ENCODE measurements at places on chromosomes 13 and 19.

DNA sequence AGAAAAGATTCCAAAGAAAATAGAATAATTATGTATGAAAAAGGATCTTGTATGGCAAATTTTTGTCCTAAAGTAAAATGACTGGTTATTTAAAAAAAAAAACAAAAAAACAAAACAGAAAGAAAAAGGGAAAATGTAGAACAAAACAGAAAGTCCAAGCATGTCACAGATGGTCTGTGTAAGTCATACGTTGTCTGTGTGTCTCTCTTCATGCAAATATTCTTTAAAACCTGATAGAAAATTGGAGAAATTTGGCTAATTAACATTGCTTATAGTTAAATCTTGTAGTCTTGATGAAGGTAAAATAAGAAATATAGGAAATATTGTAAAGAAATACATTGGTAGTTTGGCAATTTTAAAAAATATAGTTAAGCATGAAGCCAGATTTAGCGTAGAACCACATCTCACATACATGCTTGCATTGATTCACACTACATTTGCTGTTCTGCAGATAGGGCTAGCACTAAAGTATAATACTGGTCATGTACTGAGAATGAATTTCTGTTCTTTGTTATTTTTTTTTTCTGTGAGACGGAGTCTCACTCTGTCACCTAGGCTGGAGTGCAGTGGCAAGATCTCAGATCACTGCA is 58.4 kb downstream of the SPRYD7 start:
- no peak for DNase-seq

DNA sequence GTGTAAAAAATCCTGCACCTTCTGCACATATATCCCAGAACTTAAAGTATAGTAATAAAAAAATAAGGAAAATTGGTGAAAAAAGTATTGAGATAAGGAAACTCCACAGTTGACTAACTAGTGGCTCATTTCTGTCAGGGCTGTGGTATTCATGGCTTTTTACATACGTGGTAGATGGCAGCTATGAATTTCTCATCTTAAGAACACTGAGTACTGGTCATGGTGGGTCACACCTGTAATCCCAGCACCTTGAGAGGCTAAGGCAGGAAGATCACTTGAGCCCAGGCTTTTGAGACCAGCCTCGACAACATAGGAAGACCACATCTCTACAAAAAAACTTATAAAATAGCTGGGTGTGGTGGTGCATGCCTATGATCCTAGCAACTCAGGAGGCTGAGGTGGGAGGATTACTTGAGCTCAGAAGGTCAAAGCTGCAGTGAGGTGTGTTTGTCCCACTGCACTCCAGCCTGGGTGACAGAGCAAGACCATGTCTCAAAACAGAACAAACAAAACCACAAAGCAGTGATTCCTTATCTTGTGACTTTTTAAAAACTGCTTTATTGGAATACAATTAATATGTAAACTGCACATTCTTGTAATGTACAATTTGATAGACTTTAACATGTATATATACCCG is 16.8 kb downstream of the SLAIN1 start:
- DNase-seq = no peak

DNA sequence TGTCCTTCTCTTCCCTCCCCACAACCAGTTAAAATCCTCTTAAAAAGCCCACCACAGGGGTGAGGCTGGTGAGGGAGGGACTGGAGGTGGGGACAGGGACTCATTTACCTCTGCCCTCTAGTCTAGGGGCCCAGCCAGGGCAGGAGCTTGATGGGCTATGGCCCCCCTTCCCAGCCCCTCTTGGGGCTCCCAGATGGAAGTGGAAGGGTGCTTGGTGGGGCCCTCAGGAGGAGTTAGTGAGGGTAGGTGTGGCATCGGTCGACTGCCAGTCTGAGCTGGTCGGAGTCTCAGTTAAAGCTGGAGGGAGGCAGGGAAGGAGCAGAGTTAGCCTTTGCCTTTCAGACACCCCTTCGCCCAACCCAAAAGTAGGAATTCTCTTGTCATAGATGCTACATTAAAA is 10.5 kb downstream of the ZNF526 start:
- DNase-seq = no peak

- peak; percentile 62 for DNase-seq
Measured at GRCh38 chr13:113776231-113777125, 17.5 kb downstream of the TMEM255B start.

DNA sequence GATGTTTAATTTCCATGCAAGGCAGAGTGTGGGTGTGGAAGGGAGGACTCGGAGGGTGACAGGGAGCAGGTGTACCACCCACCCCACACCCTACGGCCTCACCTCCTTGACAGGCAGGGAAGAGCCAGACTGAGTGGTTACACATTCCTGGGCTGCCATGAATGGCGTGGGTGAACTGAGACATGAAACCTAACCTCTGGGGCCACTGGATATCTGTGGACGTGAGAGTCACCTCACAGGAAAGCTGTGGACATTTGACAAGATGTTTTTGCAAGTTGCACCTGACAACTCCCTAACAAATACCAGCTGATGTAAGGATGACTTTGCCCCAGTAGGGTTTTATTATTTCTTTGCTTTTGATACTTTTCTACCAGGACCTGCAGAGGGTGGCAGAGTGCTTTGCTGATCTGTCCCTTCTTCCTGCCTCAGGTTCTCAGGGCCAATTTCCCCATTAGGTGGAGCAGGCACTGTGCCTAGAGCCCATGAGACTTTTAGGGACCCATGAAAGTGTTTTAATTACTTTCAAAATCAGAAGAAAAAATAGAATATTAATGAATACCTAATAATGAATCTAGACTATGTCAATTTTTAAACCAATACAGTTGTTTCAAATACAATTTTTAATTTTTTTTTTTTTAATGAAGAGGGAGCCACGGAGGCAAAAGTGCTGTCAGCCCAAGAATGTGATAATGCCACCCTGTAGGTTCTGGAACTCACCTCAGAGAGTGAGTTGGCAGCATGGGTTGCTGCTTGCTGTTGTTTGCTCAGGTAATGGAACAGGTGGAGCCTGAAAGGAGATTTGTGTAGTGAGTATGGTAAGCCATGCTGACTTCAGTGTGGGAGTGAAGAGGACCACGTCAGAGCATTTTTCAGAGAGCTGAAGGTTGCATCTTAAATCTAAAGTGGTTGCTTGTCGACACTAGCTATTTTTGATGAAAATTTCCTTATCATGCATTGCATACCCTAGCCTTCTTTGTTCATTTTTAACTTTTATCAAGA is 58.0 kb upstream of the CYSLTR2 start:
- no peak for DNase-seq

- peak; percentile 38 for DNase-seq
Measured at GRCh38 chr19:50555450-50556281, 12.6 kb downstream of the LRRC4B start.

- DNase-seq = no peak
Measured at GRCh38 chr13:100333141-100333540, 244.2 kb downstream of the PCCA start.

- DNase-seq = no peak
Measured at GRCh38 chr13:101415358-101416174, 742 bp downstream of the NALCN start.

DNA sequence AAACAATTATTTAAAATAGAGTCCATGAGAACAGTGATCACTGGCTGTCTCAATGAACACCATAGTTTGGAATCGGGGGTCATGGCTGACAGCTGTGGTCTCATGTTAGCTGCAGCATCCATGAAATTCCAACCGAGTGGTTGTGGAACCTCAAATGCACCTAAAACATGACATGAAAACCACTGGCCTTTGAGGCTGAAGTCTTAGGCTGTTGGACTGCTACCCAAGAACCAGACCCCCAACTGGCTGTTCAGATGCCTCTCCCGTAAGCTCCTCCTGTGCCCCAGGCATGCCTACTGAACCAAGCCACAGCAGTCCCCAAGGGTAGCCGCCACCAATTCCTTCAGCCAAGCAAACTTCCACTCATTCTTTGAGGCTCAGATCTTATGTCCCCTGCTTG is 50.5 kb downstream of the ATP7B start:
- DNase-seq = no peak

- DNase-seq = no peak
Measured at GRCh38 chr19:58395220-58395978, at the start of gene RNF225. Gene RNF225, plus strand, starts transcription at chr19:58395656. Its CDS starts 434 bp downstream, at chr19:58396090.

- no peak for DNase-seq
Measured at GRCh38 chr13:48431987-48432615, 19.2 kb upstream of the LPAR6 start.

GRCh38 chr19:51156710-51157109 is 14.6 kb downstream of the SIGLEC7 start:
- no peak for DNase-seq

DNA sequence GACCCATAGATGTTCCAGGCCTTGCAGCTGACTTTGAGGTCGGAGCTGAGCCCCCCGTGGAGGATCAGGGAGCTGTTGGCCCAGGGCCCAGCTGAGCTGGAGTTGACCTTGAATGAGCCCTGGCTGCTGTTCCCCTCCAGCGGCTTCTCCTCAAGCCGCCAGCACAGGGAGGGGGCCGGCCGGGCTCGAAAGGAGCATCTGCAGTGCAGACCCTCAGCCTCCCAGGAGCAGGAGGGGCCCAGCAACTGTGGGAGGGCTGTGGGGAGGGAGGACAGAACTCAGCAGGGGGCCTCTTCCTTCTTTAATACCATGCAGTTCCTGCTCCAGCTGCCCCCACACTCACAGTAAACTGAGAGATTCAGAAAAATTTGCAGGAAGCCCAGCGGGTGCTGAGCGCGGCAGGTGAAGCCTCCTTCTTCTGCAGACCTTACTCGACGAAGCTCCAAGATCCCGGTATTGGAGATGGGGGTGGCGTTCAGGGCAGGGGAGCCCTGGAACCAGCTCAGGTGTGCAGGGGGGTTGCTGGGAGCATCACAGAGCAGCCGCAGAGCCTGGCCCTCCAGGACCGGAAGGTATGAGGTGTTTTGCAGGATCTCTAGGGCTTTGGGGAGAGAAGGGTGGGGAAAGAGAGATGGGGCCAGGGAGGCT is 2.6 kb downstream of the SIGLEC5 start:
- no peak for DNase-seq

Data from NCI-H1105 (cell line).